ENCODE measurements at places on chromosomes 4 and X.

GRCh38 chr4:17812125-17812524 is 1.3 kb downstream of the NCAPG start:
- no peak for DNase-seq

GRCh38 chr4:188660796-188661195 is 521.6 kb downstream of the TRIML1 start:
- no peak for DNase-seq

DNA sequence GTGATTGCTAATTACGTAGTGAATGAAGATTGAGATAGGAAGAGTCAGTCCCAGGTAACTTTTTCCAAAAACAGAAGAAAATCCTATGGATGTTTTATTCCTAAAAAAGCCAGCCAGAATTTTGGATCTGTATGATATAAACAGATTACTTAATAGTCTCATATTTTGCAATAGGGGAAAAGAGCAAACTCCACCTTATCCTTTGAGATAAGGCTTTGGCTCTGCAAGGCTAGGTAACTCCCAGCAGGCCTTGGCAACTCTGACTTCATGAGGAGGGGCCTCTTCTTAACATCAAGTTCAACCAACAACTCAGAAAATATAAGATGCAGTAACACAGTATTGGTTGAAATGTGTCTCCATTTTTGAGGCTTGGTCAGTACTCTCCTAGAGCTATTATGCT is 98.7 kb upstream of the SLC4A4 start:
- DNase-seq, result no peak

DNA sequence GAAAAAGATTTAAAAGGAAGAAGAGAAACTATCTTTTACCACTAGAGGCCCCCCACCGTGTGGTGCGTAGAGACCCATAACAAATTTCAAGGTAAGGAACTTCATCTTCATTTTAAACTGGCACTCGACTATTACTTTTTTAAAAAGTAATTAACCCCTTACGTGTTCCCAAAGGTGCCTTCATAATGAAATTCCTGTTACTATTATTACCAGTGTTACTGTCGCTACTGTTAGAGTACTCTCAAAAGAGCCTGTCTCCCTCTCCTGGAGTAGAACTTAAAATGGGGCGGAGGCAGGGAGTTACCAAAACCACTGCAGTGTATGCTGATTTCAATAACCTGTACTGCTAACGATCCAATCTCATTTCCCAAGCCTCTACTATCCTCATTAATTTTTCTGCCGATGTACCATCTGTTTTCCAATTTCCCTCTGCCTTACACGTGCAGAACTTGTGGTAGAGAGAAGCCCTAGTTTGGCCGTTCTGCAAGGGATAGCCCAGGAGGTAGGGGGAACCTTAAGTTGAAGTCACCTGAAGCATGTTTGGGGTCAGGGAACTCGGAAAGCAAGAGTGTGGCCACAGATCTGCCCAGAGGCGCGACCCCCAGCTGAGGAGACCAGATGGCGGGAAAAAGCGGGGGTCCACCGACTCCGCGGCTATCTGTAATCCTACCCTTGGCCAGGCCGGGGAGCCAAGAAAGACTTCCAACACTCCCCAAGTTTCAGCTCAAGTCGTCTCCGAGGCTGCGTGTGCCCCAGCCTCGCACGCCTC is 720 bp upstream of the STK26 start:
- DNase-seq, result no peak

- DNase-seq, result no peak
These were observed 463.9 kb downstream of the RAPGEF2 start for GRCh38 chr4:159566786-159567185.

- peak; percentile 93 for DNase-seq
These were observed 129.5 kb downstream of the TSPAN5 start for GRCh38 chr4:98528882-98529281.

GRCh38 chrX:46561824-46562657 is 11.5 kb upstream of the CHST7 start:
- DNase-seq, result no peak

GRCh38 chr4:25914670-25915352 is 791 bp downstream of the SMIM20 start:
- no peak for DNase-seq

GRCh38 chrX:17328837-17329236 is 46.2 kb upstream of the NHS start:
- DNase-seq, result no peak

DNA sequence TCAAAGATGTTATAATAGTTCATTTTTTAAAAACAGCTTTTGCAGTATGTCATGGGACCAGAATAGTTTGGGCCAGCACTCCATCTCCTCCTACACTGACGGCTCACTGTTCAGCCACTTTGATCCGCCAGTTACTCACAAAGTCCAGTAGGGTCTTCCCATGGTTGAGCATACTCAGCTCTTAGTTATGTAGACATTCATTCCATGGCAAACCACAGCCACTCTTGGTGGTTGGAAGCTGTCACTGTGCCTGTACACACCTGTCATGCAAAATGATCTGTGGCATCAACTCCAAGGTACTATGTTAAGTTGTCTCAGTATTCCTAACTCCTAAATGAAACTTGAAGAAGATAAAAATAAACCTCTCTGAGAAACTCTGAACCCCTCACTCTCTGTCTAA is 127.2 kb downstream of the NR3C2 start:
- DNase-seq, result peak; percentile 92

- no peak for DNase-seq
These were observed 3.9 kb downstream of the CTBP1 start for GRCh38 chr4:1244978-1245471.

- no peak for DNase-seq
These were observed 1.0 kb upstream of the GABRG1 start for GRCh38 chr4:46124773-46125413.

DNA sequence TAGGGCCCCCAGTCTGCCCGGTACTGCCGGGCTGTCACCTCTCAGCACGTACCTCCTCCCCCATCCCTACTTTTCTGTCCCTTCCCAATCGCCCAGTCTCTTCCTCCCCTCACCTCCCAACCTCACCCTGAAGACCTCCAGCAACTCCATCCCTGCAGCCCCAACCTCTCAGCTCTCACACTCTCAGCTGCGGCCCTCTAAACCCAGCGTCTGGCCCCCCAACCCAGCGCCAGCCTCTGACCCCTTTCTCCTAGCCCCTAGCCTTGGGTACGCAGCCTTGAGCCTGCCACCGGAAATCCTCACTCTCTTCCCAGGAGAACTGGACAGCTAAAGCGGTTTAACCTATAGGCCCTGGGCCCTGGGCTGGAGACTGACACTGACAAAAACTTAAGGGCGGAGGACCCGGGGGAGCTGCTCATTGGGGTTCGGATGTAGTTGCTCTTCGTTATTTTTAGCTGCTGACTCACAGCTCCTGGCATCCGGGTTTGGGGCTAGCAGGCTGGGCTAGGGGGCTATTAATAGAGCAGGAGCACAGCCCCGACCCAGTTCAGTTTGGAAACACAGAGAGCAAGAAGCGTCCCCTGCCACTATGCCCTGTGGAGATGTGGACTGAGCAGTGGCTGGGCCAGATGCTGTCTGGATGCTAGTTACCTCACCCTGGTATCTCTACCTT is 9.6 kb upstream of the DLG3 start:
- DNase-seq, result peak; percentile 43

- no peak for DNase-seq
These were observed 85.0 kb downstream of the CLNK start for GRCh38 chr4:10599574-10599973.

DNA sequence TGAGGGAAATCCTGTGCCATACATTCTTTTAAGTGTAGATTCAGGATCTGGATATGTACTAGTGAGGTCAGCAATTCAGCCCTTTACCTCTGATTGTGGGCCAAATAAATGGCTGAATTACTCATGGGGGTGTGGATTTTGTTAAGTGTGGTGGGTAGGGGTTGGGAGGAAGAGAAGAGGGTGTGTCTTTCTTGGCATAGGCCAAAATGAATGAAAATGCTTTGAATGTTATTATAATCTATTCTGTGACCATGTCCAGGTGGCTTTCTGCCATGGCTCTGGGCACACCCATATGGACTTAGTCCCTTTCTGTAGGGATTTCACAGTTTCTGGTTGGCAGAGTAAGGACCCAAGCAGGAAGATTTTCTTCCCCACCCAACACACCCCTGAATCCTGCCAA is 244.3 kb downstream of the CBR4 start:
- peak; percentile 95 for DNase-seq

DNA sequence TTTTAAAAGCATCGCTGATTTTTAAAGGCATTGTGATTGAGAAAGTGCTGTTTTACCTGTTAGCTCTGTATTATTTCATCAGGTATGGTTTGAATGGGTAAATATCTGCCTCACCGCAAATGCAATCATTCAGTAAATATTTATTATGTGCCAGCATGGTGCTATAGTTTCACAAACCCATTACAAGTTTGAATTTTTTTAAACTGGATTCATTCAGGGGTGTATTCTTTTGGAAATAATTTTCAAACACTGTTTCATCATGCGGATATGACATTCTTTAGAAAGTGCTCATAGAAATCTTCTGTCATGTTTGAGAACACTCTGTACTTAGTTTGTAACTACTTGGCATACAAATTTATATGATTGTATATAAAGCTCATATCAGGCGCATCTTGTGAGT is 37.2 kb downstream of the LIMCH1 start:
- no peak for DNase-seq

DNA sequence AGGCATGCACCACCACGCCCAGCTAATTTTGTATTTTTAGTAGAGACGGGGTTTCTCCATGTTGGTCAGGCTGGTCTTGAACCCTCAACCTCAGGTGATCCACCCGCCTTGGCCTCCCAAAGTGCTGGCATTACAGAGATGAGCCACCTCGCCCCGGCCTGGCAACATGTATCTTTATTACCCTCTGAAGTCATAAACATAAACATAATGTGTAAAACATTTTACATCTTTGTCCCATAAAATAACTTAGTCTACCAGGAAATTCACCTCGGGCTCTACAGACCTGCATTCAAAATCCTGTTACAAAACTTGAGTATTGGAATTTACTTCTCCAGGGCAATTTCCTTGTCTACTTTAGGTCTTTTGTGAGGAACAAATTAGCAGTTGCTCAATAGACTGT is 68.1 kb upstream of the DUSP21 start:
- DNase-seq, result no peak

DNA sequence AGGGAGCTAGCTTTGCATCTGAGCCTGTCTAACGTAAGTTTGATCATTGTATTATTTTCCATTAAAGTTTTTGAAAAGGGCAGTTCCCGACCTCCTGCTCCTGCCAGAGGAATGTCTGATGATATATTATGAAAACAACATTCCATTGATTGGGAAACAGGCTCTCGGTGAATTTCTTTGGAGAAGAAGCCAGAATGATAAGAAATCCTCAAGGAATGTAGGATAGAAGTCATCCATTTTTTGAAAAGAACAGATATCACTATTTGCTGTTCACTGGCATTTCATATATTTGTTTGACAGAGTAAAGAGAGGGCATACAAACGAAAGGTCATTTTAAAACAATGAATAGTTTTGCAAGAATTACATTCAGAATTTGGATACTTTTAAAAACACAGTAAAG is 781.0 kb upstream of the HTR2C start:
- peak; percentile 14 for DNase-seq

- no peak for DNase-seq
These were observed 432.8 kb downstream of the PDGFC start for GRCh38 chr4:156538651-156539257.

GRCh38 chr4:114811564-114812301 is 213.1 kb downstream of the UGT8 start:
- no peak for DNase-seq

DNA sequence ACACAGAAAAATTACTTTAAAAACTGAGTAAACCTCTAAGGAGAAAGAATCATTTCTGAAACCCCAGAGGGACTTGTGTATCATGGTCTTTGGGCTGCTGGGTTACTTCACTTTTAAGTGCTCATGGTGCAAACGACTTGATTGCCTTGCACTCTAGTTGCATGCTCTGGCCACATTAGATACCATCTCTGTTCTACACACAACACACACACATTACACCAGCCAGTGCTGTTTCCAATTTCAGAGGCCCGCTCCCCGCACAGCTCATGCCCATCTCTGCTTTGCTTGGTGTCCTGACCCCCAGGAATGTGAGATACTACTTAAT is 2.1 kb downstream of the PPP3CA start:
- no peak for DNase-seq

- DNase-seq, result peak; percentile 98
These were observed 70.5 kb downstream of the SEC24D start for GRCh38 chr4:118765399-118765798.

- peak; percentile 18 for DNase-seq
These were observed 63.6 kb downstream of the STARD8 start for GRCh38 chrX:68710870-68711576.

- DNase-seq, result no peak
These were observed 109.7 kb downstream of the ZNF827 start for GRCh38 chr4:145828802-145829485.

GRCh38 chr4:84878546-84878945 is 87.9 kb downstream of the WDFY3 start:
- DNase-seq, result no peak

DNA sequence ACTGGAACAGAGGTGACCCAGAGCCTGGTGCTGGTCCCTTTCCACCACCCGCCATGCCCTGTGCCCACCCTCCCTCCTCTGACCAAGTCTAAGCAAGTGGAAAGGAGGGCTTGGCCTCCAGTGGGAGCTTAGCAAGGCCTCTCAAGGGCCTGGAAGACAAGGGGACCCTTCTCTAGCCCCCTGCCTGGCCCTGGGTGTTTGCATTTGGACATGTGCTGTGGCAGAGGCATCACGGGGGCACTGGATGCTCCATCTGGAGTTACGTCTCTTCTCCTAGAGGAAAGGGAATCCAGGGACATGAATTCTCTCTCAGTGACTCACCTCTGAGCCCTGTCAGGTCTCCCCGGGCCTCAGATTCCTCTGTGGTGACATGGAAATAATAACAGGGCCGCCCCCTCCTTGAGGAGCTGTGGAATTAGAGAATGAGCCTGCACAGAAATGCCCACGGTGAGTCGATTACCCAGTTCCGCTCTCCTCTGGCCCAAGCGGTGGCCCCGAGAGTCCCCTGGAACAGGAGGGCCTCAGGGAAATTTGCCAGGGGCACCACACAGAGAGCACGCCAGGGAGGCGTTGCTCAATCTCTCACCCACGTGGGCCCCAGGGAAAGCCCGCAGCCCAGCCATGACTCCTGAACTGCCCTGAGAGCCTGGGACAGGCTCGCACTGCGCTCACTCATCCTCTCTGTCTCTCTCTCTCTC is 189.6 kb downstream of the BCOR start:
- peak; percentile 93 for DNase-seq
